ENCODE measurements at places on chromosomes 1 and 21. TPM values are rescaled to one million over a fixed set of nuclear protein-coding genes. Genes with fewer than 3 reads are reported as not detected.

DNA sequence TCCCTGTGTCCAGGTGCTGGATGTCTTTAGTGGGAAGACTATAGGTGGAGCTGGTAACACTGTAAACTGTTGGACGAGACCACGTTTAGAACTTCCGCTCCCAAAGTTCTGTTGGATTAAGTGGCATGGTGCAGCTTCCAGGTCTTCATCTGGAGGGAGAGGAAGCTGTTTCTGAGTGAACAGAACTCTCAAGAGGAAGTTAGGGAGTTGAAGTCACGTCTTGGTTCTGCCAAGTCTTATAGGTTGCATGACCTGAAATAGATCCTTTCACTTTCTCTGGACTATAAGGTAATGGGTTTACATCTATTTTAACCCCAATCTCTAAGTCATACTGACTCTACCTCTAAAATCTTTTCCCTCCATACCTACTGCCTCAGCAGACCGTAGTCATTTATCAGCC is 97.4 kb upstream of the TNR start:
- no peak for DNase-seq

- DNase-seq = no peak
Observed at GRCh38 chr1:70919706-70920323, 127.8 kb downstream of the PTGER3 start.

The CD34 gene
- total RNA-seq = 0.96 TPM

The NPPA gene
- not detected for total RNA-seq

GRCh38 chr1:240687820-240688219 is 75.9 kb upstream of the GREM2 start:
- DNase-seq = no peak

All from RPMI7951 (cell line).